Tracheal epithelial cell (primary cell): ENCODE measurements at places on chromosomes 1 and 21. TPM values are rescaled to one million over a fixed set of nuclear protein-coding genes. Genes with fewer than 3 reads are reported as not detected.

Gene KIF1B
- 22.8 and 24.3 TPM in 2 replicates for total RNA-seq

Gene ITSN1
- total RNA-seq = 12.5 and 15.8 TPM in 2 replicates

Gene NTMT2
- total RNA-seq = not detected in 2 replicates

Gene RUNX3
- total RNA-seq = 0.48 and 0.85 TPM in 2 replicates

Gene INSRR
- not detected in 2 replicates for total RNA-seq

Gene PUM1
- total RNA-seq = 55.2 and 81.7 TPM in 2 replicates

Gene FAM110D
- under 0.01 TPM in 1 of 2 replicates, not detected in the other for total RNA-seq

Gene S100A1
- not detected in 2 replicates for total RNA-seq

Gene IBA57
- total RNA-seq = 3.9 and 7.0 TPM in 2 replicates

Gene NAXE
- total RNA-seq = 141 and 151 TPM in 2 replicates

Gene DLGAP3
- total RNA-seq = 0.21 TPM in 1 of 2 replicates, not detected in the other

Gene HOOK1
- total RNA-seq = 9.2 and 11.1 TPM in 2 replicates

Gene GPR37L1
- under 0.01 TPM in 1 of 2 replicates, not detected in the other for total RNA-seq

Gene LRIF1
- total RNA-seq = 7.2 and 11.3 TPM in 2 replicates

Gene LHX4
- total RNA-seq = under 0.01 TPM in 1 of 2 replicates, not detected in the other

Gene CLCA2
- total RNA-seq = 59.8 and 69.3 TPM in 2 replicates

Gene RGS4
- 0.21 and 1.2 TPM in 2 replicates for total RNA-seq

Gene SPRR2B
- total RNA-seq = not detected in 2 replicates

Gene MED8
- total RNA-seq = 40.3 and 56.9 TPM in 2 replicates

Gene XCL1
- not detected in 2 replicates for total RNA-seq
